ENCODE measurements at places on chromosomes 4 and X. TPM values are rescaled to one million over a fixed set of nuclear protein-coding genes. Genes with fewer than 3 reads are reported as not detected.

GRCh38 chr4:761086-761485 is 55.5 kb downstream of the PCGF3 start:
- H3K36me3 ChIP-seq, result peaks cover 50% of the 10 kb centered on the region
- no peak overlapping the region for H3K27ac ChIP-seq
- no peaks in the 10 kb centered on the region for H3K27me3 ChIP-seq
- DNase-seq, result no peak
- no peak overlapping the region for H3K4me3 ChIP-seq

The HSD17B11 gene
- total RNA-seq, result 33.6 TPM

The DNAAF6 gene
- total RNA-seq, result not detected

DNA sequence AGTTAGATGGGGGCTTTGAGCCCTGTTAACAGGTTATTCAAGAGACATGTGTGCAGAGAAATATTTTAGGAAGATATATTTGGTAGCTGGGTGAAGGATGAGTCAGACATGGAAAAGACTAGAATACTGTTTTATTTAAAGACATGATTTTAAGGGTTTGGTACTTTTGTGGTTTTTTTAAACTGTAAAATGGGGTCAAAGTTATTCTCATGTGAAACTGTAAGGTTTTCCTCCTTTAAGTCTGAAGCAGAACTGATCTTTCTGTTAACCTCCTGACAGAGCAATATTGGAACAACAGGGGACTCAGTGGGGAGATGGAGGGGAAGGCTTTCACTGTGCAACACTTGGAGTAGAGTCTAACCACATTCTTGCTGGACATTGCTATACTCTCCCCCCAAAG is 112.4 kb upstream of the LSM6 start:
- H3K4me1 ChIP-seq, result no peaks in the 10 kb centered on the region
- H3K36me3 ChIP-seq, result no peaks in the 10 kb centered on the region
- no peak overlapping the region for H3K4me3 ChIP-seq
- H3K27ac ChIP-seq, result no peak overlapping the region
- H3K27me3 ChIP-seq, result peaks cover 9% of the 10 kb centered on the region

DNA sequence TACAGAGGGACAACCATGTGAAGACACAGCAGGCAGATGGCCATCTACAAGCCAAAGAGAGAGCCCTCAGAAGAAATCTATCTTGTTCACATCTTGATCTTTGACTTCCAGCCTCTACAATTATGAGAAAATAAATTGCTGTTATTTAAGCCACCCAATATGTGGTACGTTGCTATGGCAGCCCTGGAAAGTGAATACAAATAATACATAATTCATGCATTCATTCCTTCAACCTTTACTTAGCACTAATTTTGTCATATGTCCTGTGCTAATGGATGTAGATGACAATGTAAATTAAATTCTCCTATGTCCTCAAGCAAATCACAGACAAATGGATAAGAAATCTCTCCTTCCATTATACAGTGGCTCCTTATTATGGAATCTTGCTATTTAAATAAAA is 361.6 kb downstream of the PACRGL start:
- H3K36me3 ChIP-seq, result no peaks in the 10 kb centered on the region
- no peak overlapping the region for H3K4me3 ChIP-seq
- no peak overlapping the region for H3K27ac ChIP-seq
- H3K27me3 ChIP-seq, result no peaks in the 10 kb centered on the region
- no peaks in the 10 kb centered on the region for H3K4me1 ChIP-seq

- H3K27ac ChIP-seq, result no peak overlapping the region
- H3K4me3 ChIP-seq, result no peak overlapping the region
- no peaks in the 10 kb centered on the region for H3K27me3 ChIP-seq
- H3K4me1 ChIP-seq, result peaks cover 32% of the 10 kb centered on the region
Observed at GRCh38 chrX:46325312-46325877, 219.8 kb downstream of the ZNF674 start.

GRCh38 chrX:99750721-99751120 is 659.4 kb downstream of the PCDH19 start:
- H3K4me1 ChIP-seq, result no peaks in the 10 kb centered on the region
- H3K4me3 ChIP-seq, result no peak overlapping the region
- H3K27ac ChIP-seq, result no peak overlapping the region
- H3K27me3 ChIP-seq, result no peaks in the 10 kb centered on the region
- no peak for DNase-seq

The ELF4 gene
- 46.0 TPM for total RNA-seq

DNA sequence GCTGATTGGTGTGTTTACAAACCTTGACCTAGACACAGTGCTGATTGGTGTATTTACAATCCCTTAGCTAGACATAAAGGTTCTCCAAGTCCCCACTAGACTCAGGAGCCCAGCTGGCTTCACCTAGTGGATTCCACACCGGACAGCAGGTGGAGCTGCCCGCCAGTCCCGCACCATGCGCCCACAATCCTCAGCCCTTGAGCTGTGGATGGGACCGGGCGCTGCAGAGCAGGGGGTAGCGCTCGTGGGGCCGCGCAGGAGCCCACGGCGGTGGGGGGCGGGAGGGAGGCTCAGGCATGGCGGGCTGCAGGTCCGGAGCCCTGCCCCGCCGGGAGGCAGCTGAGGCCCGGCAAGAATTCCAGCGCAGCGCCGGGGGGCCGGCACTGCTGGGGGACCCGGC is 30.7 kb downstream of the MEPE start:
- DNase-seq, result no peak
- peaks cover 28% of the 10 kb centered on the region for H3K27me3 ChIP-seq
- H3K27ac ChIP-seq, result no peak overlapping the region
- H3K4me3 ChIP-seq, result no peak overlapping the region

- H3K4me3 ChIP-seq, result peak overlapping the region; percentile 1
- no peak overlapping the region for H3K27ac ChIP-seq
- peaks cover 12% of the 10 kb centered on the region for H3K4me1 ChIP-seq
- H3K36me3 ChIP-seq, result no peaks in the 10 kb centered on the region
- no peak for DNase-seq
Observed at GRCh38 chr4:104879367-104879766, 267.3 kb upstream of the TET2 start.

The CTSO gene
- total RNA-seq, result 6.2 TPM

The RAB33A gene
- total RNA-seq, result 21.2 TPM

DNA sequence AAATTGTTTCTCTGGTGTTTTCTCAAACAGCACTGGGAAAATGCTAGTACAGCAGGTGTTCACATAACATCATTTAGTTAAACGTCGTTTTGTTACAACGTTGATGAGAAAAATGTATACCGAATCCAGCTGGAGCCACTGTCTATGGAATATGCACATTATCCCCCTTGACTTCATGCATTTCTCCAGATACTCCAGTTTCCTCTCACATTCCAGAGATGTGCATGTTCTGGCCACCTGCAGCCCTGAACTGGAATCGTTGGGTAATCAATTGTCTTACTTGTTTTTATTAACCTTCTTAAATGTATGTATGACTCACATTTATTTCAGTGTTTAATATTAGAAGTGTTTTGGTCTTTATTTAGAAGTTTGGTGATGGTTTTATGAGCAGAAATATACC is 18.4 kb upstream of the ODAM start:
- no peaks in the 10 kb centered on the region for H3K4me1 ChIP-seq
- no peak for DNase-seq
- no peak overlapping the region for H3K4me3 ChIP-seq
- no peak overlapping the region for H3K27ac ChIP-seq
- H3K27me3 ChIP-seq, result no peaks in the 10 kb centered on the region

- H3K4me3 ChIP-seq, result no peak overlapping the region
- DNase-seq, result no peak
- H3K4me1 ChIP-seq, result no peaks in the 10 kb centered on the region
- no peaks in the 10 kb centered on the region for H3K27me3 ChIP-seq
- H3K27ac ChIP-seq, result no peak overlapping the region
- H3K36me3 ChIP-seq, result no peaks in the 10 kb centered on the region
Observed at GRCh38 chr4:135508006-135508714, 1306.6 kb upstream of the PABPC4L start.

GRCh38 chr4:101217353-101218031 is 129.8 kb downstream of the PPP3CA start:
- H3K36me3 ChIP-seq, result no peaks in the 10 kb centered on the region
- no peaks in the 10 kb centered on the region for H3K4me1 ChIP-seq
- no peak overlapping the region for H3K27ac ChIP-seq
- H3K4me3 ChIP-seq, result no peak overlapping the region
- no peaks in the 10 kb centered on the region for H3K27me3 ChIP-seq

The CSN1S1 gene
- total RNA-seq, result not detected

DNA sequence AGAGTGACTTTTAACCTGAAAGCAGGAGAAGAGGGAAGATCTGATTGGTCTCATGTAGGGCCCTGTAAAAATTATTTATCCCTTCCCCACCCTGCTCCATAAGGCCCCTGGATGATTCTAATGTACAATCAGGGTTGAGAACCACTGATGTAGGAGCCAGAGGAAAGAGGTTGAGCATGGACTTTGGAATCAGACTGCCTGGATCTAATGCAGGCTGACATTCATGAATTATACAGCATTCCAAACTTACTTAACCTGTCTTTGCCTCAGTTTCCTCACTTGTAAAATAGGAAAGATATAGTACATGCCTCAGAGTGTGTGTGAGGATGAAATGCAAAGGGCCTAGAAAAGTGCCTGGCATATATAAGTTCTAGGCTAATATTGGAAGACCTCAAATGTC is 47.0 kb downstream of the STX18 start:
- no peaks in the 10 kb centered on the region for H3K36me3 ChIP-seq
- peaks cover 8% of the 10 kb centered on the region for H3K4me1 ChIP-seq
- no peaks in the 10 kb centered on the region for H3K27me3 ChIP-seq
- H3K27ac ChIP-seq, result no peak overlapping the region
- no peak for DNase-seq

The FUNDC1 gene
- 12.8 TPM for total RNA-seq

DNA sequence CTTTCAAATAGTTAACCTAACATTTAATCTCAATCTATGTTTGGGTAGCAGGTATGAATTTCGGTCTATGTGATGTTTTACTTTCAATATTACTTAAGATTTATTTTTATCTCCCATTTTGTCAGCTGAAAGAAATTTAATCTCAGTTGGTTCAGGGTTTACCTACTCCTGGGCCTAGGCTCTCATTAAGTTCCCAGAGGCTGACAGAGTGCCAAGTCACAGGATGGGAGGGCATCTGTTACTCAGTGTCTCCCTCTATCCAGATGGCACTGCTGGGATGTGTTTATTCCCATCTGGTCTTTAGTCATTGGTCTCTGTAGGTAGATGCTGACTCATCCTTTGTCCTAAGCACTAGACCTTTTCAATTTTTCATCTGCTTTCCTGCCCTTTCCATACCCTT is 129.4 kb upstream of the ARSJ start:
- H3K27ac ChIP-seq, result no peak overlapping the region
- no peaks in the 10 kb centered on the region for H3K36me3 ChIP-seq
- no peaks in the 10 kb centered on the region for H3K27me3 ChIP-seq
- no peaks in the 10 kb centered on the region for H3K4me1 ChIP-seq
- DNase-seq, result no peak

GRCh38 chr4:80694171-80694570 is 336.3 kb upstream of the BMP3 start:
- no peaks in the 10 kb centered on the region for H3K36me3 ChIP-seq
- H3K4me3 ChIP-seq, result no peak overlapping the region
- DNase-seq, result no peak
- H3K27me3 ChIP-seq, result no peaks in the 10 kb centered on the region

The RHOXF1 gene
- total RNA-seq, result not detected

- peaks cover 43% of the 10 kb centered on the region for H3K4me1 ChIP-seq
- DNase-seq, result no peak
- H3K27ac ChIP-seq, result peak overlapping the region; percentile 75
- no peaks in the 10 kb centered on the region for H3K27me3 ChIP-seq
Observed at GRCh38 chr4:70925899-70926635, 23.9 kb downstream of the MOB1B start.

GRCh38 chrX:153055871-153056749 is at the start of gene PNMA3:
Gene PNMA3 (plus strand): TSS chrX:153056470. CDS start chrX:153057056, 586 bp downstream.
- H3K4me1 ChIP-seq, result no peaks in the 10 kb centered on the region
- H3K36me3 ChIP-seq, result no peaks in the 10 kb centered on the region
- no peak within 1 kb of the TSS for H3K4me3 ChIP-seq
- H3K27ac ChIP-seq, result no peak within 1 kb of the TSS
- peaks cover 7% of the 10 kb centered on the region for H3K27me3 ChIP-seq

DNA sequence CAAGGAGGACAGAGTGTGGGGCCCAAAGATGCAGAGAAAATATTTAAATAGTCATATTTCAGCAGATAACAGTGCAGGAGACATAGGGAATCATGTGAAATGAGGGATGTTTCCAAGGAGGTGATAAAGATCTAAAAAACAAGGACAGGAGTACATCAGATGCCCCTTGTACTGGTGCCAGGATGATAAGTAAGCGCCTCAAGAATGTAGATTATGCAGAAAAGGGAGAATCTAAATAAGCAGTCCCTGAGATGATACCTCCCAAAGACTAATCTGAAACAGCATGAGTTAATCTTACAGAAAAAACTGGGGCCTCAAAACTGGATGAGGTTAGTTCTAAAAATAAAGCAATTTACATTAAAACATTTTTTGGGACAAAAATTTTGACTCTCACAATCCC is 136.1 kb upstream of the WDFY3 start:
- H3K4me3 ChIP-seq, result no peak overlapping the region
- H3K4me1 ChIP-seq, result no peaks in the 10 kb centered on the region
- DNase-seq, result no peak
- H3K27ac ChIP-seq, result no peak overlapping the region

DNA sequence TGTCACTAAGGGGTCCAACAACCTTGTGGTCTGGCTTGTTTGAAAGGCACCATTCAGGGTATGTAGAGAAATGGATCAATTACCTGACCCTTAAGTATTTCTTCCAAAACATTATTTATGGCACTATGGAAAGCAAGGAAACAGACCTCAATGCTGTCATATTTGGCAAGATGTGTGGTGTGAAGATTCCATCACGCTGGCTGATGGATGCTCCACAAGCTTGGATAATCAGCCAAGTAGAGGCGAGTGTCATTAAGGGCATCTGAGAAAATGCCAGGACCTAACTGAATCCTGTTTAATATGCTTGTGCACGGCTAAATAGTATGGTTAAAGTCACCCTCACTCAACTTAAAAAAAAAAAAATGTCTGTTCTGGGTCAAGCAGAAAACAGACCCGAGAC is 120.7 kb downstream of the COMMD8 start:
- H3K27me3 ChIP-seq, result no peaks in the 10 kb centered on the region
- H3K27ac ChIP-seq, result no peak overlapping the region
- H3K4me1 ChIP-seq, result no peaks in the 10 kb centered on the region
- no peaks in the 10 kb centered on the region for H3K36me3 ChIP-seq

GRCh38 chr4:101083131-101083530 is 264.2 kb downstream of the PPP3CA start:
- H3K27ac ChIP-seq, result no peak overlapping the region
- DNase-seq, result no peak
- H3K27me3 ChIP-seq, result no peaks in the 10 kb centered on the region
- peaks cover 15% of the 10 kb centered on the region for H3K36me3 ChIP-seq
- H3K4me3 ChIP-seq, result no peak overlapping the region

The AFM gene
- not detected for total RNA-seq

DNA sequence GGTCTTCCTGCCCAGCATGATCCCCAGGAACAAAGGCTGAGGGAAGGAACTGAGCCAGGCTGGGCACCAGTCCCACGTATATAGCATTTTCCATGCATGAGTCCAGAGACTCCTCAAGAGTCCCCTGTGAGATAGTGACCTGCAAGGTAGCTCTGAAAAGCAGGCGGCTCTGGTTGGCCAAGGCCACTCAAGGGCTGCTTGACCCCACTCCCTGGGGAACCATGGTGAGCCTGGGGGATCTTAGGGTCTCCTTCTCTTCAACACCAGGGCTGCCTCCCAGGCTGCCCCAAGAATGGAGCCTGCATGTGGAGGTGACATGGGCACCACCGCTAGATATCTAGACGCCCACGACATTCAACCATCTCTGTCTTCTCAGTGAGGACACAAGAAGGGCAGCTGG is 79.2 kb downstream of the SLC2A9 start:
- no peaks in the 10 kb centered on the region for H3K36me3 ChIP-seq
- no peak overlapping the region for H3K4me3 ChIP-seq
- H3K27ac ChIP-seq, result no peak overlapping the region
- H3K4me1 ChIP-seq, result no peaks in the 10 kb centered on the region
- no peak for DNase-seq
